Stimulated activated CD4-positive, alpha-beta T cell treated with anti-CD3 and anti-CD28 coated beads, Interleukin-4, amount 100 ng/mL, for 48 hours (primary cell): ENCODE measurements at places on chromosomes 5 and 9.

DNA sequence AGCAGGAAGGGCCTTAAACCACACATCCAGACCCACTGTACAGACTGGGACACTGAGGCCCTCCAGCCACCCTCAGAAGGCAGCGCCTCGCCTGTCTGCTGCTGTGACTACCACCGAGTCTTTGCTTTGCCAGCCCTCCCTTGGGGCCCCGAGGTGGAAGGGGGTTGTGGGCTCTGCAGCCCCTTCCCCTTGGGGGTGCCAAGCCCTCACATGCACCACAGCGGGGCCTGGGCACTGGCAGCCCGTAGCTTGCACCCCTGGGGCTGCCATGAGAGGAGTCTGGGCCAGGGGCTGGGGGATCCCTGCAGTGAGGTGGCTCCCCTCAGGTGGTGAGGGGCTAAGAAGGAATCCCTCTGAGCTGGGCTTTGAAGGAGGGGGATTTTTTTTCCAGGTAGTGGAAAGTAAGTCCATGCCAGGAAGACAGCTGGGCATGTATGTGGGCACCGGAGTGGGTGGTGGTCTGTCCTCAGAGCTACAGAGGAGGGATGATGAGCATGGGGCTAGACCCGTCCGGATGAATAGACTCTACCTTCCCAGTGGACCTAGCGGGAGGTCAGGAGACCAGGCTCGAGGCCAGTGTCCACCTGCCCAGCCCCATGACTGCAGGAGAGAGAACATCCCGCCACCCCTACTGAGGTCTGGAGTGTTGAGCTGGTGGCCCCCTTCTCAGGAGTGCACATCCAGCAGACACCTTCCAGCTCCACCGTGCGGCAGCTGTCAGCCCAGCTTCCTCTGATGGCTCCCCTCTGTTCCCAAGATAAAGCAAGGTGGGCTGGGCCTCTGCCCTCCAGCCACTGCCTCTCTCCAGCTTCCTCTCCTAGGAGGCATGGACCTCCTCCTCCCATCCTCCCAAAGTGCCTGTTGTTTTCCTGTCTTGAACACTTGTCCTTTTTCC is 15.9 kb downstream of the FLT4 start:
- no peak for DNase-seq

DNA sequence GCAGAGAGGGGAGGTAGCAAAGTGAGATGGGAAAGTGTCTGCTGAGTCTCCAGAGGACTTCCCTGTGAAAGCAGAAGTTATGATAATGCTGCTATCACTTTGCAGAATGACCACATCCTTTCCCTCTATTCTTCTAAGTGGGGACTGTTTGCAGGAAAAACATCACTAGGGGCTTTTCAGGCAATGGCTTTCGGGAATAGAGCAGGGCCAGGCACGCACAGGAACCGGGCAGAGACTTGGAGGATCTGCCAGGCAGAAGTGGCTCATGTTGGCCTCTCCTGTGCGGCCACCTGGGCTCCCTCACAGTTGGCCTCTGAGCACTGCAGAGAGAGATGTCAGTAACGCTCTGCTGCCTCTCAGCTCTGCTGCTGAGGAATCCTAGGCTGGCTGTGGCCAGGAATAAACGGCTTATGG is 214.7 kb downstream of the MAST4 start:
- DNase-seq = no peak

- DNase-seq = no peak
Measured at GRCh38 chr9:132040808-132041207, 38.9 kb downstream of the MED27 start.

GRCh38 chr5:138911441-138911840 is 36.3 kb upstream of the LRRTM2 start:
- DNase-seq = no peak

DNA sequence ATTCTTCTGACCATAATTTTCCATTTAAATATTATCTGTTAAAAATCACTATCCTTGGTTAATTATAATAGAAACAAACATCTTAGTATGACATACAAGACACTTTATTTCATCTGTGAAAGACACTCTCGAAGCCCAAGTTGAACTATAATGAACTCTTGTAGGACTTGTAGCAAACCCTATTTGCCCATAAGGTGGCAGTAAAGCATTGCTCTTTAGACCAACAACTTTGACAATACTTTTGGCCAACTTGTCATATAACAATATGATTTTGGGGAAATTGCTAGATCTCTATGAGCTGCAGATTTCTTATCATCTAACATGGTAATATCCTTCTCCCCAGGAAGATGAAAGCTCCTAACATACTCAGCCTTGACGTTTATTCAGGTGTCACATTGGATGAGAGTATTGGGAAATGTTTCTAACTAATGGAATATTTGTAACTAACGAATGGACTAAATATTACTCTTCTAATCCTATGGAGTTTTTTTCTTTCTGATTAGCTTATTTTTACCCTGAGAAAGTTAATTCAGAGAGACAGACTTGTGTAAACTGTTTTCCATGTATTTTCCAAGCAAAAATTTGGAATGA is 11.0 kb downstream of the SPINK14 start:
- DNase-seq = no peak

DNA sequence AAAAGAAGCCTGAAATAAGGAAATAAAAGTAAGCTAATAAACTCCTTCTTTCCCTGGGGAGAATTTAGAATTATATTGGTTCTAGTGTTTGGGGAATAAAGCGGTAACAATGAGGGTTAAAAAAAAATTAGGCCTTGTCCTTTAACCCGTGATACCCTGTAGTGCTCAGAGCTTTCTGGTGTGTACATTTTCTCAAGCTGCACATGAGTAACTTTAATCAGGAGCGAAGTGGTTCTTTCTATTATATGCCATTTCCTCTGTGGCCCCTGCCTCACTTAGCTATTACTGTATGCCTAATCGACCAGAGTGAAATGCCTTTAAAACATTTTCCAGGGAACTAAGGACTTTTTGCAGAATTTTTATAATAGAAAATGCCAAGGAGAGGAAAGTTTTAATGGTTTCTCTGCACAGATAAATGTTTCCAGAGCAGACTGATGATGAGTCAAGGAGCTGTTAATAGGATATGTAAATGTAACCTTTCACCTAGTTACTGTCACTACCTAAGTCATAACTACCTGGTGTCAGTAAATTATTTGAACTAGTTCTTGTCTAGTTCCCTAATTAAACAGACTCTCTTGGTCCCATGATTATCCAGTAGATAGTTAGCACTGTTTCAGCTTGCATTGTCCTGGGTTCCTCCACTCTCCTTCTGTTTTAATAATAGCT is 7.6 kb downstream of the PAM start:
- no peak for DNase-seq

DNA sequence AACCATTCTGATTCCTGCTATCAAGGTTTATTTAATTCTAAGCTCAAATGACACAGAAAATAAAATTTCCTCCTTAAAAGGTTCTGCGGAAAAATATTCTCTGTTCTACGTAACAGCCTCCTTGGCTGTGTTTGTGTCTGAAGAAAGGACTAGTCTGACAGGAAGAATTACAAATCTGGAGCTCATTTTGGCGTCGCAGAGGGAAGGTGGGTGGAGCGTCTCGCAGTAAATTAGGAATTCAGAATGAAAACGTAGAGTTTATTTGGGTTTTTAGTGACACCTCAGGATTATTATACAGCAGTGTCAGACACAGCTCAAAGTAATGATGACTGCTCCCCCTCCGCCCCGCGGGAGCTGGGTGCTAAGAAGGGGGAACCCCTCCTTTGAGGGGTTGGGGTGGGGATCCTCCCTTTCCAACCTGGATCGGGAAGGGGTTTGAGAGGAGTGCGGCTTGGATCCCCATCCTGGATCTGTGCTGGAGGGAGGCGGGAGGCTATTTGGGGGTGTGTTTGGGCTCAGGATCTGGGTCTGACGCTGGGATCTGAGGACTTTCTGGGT is 933 bp upstream of the TGFBR1 start:
- no peak for DNase-seq

- DNase-seq = no peak
Measured at GRCh38 chr5:66701244-66701643, 105.1 kb downstream of the MAST4 start.

GRCh38 chr9:128629136-128629535 is 27.5 kb downstream of the DYNC2I2 start:
- no peak for DNase-seq

DNA sequence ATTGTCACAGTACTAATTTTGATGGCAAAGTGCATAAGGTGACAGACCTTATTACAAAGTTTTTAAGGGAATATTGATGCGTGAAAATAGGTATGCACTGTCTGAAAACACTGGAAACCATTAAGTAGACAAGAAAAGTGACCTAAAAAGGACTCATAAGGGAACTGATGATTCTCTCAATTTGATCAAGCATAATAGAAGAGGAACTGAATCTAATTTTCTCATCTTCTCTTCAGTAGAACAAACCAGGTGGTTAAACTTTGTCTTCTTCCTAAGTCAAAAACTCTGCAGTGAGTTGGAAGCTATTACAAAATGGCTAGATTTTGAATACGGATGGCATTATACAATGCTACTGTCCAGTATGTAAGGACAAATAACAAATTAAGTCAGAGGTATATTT is 53.4 kb downstream of the RNF145 start:
- no peak for DNase-seq

DNA sequence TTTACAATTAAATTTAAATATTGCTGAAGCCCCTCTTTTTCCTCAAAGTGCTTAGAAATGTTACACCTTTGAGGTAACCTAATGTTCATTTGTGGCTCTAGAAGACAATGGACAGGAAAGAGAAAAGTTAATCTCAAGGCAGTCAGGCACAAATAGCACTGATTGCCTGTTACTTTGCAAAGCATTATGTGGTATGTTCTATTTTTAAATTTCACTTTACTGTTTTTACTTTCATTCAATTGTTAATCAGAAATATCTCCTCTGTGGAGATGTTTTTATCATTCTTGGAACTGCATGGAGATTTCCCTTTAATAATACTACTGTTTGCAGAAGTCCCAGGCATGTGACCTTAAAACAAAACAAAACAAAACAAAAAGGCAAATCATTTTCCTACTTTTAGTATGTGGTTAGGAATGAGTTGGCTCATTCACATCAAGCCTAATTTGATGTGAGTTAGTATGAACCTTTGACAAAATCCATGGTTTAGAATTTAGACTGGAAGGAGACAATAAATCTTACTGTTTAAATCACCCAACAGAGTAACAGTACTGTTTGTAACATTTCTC is 67.5 kb downstream of the CWC27 start:
- DNase-seq = no peak

GRCh38 chr9:115362101-115362500 is 244.1 kb upstream of the TNC start:
- DNase-seq = no peak

- DNase-seq = peak; percentile 42
Measured at GRCh38 chr5:134070725-134071613, 43.5 kb upstream of the TCF7 start.

- no peak for DNase-seq
Measured at GRCh38 chr5:171207256-171207847, 101.7 kb upstream of the TLX3 start.

DNA sequence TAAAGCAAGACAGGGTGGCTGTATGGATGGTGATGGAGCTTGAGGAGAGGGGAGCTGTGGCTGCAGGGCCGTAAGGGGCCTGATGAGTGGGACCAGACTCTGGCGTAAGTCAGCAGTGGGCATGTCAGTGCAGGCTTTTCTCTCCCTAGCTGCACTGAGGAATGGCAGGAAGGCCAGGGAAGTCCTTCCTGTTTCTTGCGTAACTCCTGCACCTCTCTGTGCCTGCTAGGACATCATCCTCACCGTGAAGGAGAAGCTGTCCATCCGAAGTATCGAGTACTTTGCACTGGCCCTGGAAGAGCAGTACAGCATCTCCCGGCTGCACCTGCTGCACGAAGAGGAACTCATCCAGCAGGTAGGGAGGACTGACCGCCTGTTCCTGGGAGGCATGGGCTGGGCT is 24.1 kb upstream of the TRMT10B start:
- no peak for DNase-seq

GRCh38 chr5:179127136-179128040 is 67.2 kb downstream of the ZNF354C start:
- no peak for DNase-seq

- no peak for DNase-seq
Measured at GRCh38 chr5:151047814-151048425, 27.5 kb downstream of the GPX3 start.

GRCh38 chr5:124707520-124707919 is 38.9 kb downstream of the ZNF608 start:
- DNase-seq = no peak

DNA sequence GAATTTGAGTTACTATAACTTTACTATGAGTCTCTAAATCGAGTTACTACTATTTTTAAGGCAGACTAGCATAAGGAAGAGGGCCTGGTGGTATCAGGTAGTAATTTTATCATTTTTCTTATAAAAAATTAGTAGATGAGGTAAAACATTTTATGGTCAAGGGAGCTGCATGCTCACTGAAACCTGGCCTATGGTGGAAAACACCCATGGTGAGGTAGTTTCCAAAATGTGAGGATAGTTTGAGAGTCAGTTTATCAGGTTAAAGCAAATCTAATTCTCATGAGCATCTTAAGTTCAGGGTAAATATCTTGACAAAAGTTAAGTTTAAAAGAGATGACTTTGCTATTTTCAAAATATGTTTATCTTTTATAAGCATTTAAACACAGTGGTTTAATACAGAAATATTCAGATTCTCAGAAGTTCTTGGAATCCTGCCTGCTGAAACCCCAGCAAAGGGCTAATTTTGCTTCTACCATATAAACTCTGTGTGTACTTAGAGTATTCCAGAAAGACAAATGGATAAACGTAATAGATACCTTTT is 10.0 kb downstream of the DDX4 start:
- no peak for DNase-seq

GRCh38 chr9:15724016-15724415 is 171.2 kb downstream of the CCDC171 start:
- DNase-seq = no peak

GRCh38 chr5:87195104-87195591 is 72.5 kb upstream of the RASA1 start:
- DNase-seq = peak; percentile 12

DNA sequence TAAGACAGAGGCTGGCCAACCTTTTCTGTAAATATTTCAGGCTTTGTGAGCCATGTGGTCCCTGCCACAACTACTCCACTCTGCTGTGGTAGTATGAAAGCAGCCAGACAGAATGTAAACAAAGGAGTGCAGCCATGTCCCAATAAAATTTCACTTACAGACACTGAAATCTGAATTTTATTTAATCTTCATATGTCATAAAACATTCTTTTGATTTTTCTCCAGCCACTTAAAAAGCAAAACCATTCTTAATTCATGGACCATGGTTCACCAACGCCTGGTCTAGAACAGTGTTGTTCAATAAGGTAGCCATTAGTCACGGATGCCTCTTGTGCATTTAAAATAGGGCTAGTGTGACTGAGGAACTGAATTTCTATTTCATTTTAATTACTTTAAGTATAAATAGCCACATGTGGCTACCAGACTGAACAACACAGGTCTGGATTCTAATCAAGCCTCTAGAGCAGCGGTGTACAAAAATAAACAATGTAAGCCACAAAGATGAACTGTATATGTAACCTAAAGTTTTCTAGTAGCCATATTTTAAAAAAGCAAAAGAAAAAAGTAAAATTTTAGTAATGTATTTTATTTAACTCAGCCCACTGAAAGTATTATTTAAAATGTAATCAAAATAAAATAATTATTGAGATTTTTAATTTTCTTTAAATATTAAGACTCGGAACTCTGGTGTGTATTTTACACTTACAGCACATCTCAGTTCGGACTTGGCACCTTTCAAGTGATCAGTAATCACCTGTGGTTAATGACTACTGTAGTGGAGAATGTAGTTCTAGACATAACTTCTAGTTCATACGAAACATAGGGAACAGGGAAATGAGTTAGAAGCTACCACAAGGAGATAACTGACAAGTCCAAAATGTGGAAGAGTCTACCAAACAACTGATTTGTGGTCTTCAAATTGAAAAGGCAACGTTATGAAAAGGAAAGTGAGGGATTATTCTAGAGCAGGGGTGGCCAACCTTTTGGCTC is 14.3 kb downstream of the GEMIN5 start:
- DNase-seq = no peak

- peak; percentile 56 for DNase-seq
Measured at GRCh38 chr9:124941679-124942561, 1.0 kb upstream of the GOLGA1 start.
